ENCODE measurements at places on chromosomes 12 and 14.

GRCh38 chr14:105102893-105103292 is 37.7 kb upstream of the GPR132 start:
- DNase-seq: no peak

DNA sequence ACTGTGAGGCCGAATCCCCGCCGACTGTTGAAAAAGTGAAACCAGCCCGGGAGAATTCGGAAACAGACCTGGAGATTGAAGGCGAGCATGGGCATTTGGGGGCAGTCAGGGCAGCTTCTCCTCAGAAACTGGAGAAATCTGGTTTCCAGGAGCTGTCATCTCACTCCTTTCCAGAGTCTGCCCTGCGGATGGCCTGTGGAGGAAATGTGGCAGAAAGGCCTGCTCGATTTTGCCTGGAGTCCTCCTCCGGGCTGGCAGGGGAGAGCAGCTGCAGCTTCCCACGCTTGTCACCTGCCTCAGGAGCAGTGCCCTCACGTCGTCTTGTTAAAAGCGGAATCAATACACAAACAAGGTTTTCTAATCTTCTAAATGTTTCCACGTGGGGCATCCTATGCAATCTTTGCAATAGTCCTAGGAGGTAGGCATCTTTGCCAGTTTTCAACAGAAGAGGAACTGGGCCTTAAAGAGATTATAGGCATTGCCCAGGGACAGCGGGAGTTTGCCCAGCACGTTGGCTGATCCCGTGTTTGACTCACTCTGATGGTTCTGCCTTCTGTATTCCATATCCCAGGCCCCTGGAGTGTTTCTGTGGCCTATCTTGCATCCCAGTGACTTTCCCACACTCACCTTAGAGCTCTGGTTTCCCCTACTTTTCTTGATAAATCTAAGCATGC is 2.3 kb downstream of the LRRC74A start:
- DNase-seq: no peak

DNA sequence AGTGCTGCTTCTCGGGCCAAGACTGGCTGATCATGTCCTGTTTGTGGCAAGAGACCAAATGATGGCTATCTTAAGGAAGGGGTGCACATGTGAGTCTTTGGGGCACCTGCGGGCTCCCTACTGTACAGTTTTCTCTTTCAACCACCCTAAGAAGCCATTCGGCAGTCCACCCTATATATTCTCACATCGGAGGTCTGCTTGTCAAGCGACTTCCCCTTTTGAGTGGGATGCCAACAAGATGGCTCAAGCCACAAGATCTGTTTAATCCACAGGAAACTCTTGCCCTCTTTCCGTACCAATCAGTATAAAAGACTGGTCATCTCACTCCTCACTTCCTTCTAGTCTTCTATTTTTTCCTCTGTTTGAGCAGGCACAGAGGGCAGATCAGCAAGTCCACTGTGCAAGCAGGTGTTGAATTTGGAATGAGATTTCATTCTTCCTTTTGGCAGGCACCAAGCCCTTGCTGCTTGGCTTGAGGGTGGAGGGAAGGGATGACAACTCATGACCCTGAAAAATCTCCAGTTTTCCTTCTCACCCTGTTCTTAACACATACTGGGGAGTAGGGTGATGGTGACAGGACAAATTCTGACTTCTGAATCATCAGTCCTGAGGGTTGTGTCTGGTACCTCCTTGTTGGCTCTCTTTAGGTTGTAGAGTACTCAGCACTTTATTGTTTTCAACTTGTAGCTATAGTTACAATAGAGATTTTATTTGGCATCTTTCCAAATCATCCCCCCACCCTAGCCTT is 17.6 kb downstream of the LACRT start:
- DNase-seq: no peak

DNA sequence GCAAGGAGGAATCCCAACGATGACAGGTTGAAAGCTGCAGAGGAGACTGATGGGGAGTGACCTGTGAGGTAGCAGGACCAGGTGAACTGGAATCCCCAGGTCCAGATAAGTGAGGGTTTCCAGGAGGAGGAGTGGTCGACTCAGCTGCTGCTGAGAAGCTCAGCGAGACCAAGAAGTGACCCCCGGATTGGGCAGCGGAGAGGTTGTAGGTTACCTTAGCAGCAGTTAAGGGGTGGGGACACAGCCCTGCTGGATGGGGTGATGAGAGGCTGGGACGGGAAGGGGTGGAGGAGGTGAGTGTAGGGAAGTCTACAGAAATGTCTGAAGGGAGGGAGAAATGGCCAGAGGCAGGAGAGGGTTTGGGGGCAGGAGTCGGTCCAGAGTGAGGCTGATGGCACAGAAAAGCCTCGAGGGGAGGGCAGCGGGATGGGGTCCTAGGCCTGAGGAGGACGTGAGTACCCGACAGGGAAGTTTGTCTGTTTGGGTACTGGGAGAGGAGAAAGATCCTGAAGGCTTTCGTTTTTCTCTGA is 2.6 kb upstream of the RCOR1 start:
- DNase-seq: no peak

DNA sequence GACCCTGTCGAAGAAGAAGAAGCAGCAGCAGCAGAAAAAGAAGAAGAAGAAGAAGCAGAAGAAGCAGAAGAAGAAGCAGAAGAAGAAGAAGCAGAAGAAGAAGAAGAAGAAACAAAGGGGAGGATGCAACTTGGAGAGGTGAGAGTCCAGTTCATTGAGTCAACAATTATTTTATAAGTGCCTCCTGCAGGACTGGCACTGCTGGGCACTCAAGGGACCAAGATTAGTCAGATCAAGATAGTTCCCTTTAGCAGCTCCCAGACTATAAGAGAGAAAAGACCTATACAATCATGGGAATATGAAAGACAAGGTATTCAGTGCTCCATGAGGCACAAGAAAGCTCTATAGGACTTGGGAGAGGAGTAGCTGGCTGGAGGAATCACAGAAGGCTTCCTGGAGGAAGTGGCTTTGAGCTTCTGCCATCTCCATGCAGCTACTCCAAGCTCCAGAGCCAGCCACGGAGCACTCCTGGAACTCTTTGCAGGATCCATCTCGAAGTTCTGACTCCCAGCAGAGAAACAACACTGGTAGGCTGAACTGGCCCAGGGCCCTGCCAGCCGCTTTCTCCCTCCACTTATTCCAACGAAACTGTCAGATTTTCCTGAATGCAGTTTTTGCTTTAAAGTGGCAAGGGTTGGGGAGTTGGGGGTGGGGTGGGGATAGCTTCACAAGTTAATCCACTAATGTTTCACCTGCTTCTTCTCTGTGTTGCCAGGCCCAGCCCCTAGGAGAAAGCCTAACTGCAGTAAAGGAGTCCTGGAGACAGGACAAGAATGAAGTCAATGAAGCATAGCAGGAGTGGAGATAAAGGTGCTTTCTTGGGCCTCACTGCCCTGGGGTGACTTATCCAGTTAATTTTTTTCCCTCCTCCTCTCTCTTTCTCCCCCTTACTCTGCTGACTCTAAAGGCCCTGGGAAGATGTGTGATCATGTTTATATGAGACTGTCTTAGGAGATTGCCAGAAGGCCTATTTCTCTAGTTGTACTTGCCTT is 140.1 kb upstream of the PARP11 start:
- DNase-seq: no peak

- no peak for DNase-seq
Observed at GRCh38 chr12:65594409-65594808, 229.9 kb upstream of the HMGA2 start.

DNA sequence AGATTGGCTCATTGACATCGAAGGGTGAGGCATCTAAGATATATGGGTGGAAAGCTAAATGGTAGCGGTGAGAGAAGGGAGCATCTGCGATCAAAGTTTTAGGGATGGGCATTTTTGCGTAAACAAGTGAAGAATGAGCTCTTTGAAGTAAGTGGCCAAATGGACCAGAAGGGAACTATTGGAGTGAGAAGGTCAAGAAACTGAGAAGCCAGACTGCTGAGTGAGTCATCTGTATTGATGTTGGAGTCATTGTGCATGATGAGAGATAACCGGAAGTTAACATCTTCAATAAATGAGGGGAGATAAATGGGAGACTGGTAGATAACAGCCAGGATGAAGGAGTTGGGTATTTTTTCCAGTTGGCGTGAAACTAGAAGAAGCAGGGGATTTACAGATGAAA is 271.9 kb upstream of the PDE3A start:
- no peak for DNase-seq

- DNase-seq: no peak
Observed at GRCh38 chr14:64968651-64969050, 3.5 kb downstream of the RAB15 start.

DNA sequence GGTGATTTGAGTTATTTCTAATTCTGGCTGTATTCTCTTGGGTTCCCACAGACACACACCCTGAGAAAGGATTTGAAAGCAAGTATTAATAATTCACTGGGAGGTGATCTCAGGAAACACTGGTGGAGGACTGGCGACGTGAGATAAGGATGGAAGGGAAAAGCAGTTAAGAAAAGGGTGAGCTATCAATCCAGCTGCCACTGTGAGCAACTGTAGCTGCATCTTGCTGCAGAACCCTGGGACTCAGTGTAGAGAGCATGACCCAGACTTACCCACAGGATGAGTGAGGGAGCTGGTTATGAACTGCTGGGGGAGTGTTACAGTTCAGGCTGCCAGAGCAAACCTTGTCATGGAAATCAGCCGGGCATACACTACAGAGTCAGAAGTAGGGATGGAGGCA is 71.9 kb downstream of the RESF1 start:
- no peak for DNase-seq

DNA sequence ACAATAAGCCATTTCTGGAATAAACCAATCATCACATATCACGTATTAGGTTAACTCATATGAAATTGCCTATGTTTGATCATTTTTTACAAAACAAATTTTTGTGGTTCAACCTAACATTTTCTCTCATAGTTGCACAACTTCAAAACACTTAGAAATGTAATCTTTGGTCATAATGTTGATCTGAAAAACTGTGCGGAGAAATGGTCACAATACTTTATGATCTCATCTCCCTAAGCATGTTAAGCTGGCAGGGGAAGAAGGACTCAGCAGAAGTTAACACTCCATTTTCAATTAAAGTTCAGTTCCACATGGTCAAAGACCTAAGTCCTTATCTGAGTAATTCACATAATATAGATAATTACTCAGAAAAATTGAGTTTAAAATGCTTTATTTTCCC is 194.8 kb downstream of the CAPZA3 start:
- DNase-seq: no peak

DNA sequence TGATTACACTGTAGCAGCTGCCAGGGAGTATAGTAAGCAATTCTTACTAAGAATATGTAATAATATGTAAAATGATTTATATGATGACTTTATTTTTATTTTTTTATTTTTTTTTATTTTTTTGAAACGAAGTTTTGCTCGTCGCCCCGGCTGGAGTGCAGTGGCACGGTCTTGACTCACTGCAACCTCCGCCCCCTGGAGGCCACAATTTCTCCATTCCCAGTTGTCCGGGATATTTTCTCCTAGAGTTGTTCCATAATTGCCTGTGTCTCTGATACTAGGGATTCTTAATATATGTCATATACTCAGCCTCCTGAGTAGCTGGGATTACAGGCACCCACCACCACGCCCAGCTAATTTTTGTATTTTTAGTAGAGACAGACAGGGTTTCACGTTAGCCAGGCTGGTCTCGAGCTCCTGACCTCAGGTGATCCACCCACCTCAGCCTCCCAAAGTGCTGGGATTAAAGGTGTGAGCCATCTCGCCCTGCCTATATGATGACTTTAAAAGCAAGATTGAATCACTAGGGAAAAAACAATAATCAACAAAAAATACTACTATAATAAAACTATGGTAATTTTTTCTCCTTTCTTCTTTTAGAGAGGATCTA is 12.2 kb upstream of the ITPR2 start:
- DNase-seq: no peak

GRCh38 chr12:120799243-120800045 is 73.8 kb downstream of the ACADS start:
- DNase-seq: no peak

DNA sequence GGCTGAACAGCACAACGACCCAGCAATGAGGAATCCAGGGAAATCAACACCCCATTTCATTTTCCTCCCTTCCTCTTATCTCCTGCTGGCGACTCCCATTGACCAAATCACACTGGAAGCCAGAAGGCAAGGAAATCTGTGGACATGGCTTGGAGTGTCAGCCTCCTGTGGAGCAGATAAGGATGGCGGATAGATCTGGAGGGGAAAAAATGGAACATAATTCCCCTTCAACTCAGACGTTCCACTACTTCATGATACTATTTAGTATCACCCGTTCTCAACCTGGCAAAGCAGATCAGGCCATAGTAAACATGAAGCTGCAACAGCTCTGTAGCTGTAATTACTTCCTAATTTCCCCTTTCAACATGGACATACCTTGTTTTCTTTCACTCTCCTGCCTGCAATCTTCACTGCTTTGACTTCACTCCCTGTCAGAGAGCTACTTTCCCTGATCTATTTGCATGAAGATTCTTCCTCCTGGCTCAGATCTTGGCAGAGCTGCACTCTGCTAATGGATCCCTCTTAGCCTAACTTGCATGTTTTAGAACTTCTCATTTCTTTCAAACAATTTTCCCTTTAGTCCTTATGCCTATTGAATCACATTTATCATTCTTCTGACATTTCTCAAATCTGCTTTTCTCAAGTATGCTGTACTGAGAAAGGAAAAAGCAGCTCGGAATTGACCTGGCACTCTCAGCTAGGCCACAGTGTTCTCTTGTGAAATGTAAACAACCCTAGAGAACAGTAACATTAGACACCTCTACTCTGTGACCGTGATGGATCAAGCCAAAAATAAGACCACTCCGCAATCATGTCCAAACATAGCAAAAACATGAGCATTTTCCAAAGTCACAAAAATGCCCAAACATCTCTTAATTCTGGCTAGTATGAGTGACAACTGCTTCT is 135.1 kb downstream of the ETNK1 start:
- no peak for DNase-seq

- DNase-seq: no peak
Observed at GRCh38 chr12:83196694-83197350, 510.1 kb downstream of the TMTC2 start.

- DNase-seq: no peak
Observed at GRCh38 chr14:21347201-21347600, 36.6 kb downstream of the SUPT16H start.

DNA sequence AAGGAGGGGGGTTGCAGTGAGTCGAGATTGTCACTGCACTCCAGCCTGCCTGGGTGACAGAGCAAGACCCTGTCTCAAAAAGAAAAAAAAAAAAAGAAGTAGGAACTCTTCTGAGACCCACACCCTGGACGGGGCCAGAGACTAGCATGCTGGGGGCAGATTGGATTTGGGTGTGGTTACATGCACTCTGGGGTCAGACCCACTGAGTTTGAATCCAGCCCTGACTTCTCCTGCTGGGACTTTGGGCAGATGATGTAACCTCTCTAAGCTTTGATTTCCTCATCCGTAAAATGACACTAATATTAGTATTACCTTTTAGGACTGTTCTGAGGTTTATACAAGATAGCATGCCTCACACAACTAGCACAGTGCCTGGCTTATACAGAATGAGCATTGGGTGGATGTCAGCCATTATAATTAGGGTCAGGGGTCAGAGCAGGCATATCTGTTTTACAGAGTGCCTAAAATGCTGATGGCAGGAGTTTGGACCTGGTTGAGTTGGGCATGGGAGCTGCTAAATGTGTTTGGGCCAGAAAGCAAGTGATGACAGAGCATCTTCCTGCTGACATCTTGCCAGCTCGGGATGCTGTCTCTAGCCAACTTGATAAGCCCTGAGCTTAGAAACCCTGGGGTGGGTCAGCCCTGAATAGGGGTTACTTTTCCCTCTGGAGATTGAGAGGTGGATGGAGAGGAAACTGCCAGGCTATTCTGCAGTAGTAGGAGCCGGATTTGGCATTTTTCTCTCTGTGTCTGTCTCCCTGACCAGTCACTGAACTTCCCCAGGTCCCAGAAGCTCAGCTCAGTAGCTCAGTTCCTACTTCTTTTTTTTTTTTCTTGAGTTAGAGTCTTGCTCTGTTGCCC is 15.5 kb downstream of the TPCN1 start:
- no peak for DNase-seq

- no peak for DNase-seq
Observed at GRCh38 chr14:75715926-75716780, 55.1 kb downstream of the TTLL5 start.

GRCh38 chr12:110744151-110744571 is 1.5 kb upstream of the PPP1CC start:
- DNase-seq: no peak

Data from activated B cell treated with CpG ODN at 0.5 μM for 24 hours (primary cell).